ENCODE measurements at places on chromosomes 2 and 18.

DNA sequence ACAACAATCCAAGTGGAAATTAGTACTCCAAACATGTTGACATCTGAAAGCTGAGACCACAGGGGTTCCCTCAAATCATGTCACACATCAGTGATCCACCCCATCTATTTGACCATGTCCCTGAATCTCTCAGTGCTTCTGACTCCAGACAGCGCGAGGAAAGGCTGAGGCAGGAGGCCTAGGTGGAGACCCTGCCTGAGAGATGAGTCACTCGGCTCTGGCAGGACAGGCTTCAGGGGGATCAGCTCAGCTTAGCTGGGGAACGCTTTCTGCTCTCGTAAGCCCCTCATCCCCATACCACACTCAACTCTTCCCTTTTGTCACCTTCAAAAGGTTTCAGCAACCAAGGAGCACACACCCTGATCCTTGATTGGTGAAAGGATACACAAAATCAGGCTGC is 5.8 kb upstream of the FAM228A start:
- no peak for DNase-seq

GRCh38 chr18:78857314-78858150 is 122.1 kb upstream of the SALL3 start:
- DNase-seq, result no peak

- DNase-seq, result no peak
Measured at GRCh38 chr18:36745219-36745975, 83.4 kb downstream of the TPGS2 start.

DNA sequence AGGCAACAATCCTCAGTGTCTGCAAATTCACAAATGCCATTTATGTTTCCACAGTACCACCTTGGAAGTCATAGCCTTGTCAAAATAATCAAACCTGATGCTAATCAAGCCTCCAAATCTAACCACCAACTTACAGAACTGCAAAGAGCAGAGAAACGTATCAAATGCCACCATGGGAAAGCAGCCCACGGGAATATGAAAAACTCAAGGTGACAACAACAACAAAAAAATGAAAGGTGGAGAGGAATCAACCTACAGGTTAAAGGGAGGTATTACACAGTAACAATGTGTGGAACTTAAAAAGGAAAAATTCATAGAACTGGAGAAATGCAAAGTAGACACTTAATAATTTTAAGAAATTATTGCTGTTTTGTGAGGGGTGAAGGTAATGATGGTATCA is 46.7 kb downstream of the CD226 start:
- no peak for DNase-seq

GRCh38 chr2:192073878-192074277 is 120.9 kb downstream of the TMEFF2 start:
- no peak for DNase-seq

DNA sequence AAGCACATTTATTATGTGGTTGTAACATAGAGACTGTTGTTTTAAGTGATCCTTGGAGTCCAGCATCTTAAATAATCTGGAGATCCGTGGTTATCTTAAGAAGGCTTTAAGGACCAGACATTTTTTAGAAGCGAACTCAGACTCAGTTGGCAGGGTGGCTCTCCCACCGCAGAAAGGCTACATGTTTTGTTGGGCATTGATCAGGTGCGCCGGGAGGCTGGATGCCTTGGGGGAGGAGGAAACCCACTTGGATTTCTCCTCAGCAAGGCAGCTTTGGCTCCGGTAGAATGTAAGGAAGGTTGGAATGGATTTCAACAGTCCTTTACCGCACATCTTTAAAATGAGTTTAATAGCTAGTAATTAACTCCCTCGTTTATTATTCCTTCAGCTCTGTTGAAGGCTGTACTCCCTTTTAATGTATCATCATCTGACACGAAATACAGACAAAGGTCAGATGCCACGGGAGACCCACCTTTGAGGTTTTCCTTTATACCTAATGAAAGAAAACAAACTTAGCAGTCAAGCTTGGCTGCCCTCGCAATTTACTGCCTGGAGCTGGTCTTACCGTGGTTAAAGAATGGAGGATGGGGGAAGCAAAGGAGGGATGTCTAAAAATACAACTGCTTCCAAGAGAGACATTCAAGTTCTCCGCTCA is 1.2 kb downstream of the TMEM200C start:
- DNase-seq, result no peak

Measured in stimulated activated CD8-positive, alpha-beta memory T cell treated with anti-CD3 and anti-CD28 coated beads, Interleukin-15, amount 100 ng/mL, for 24 hours (primary cell).